ENCODE measurements at places on chromosomes 7 and 10.
A peak's percentile ranks its signal among the peaks of the same experiment; 100 is the strongest.

- DNase-seq = no peak
These were observed 427 bp downstream of the PYROXD2 start for GRCh38 chr10:98414578-98414931.

- peak; percentile 3 for DNase-seq
These were observed 35.0 kb upstream of the CPXM2 start for GRCh38 chr10:123926401-123927264.

- DNase-seq = no peak
These were observed 99.9 kb downstream of the MPP7 start for GRCh38 chr10:28202941-28203352.

DNA sequence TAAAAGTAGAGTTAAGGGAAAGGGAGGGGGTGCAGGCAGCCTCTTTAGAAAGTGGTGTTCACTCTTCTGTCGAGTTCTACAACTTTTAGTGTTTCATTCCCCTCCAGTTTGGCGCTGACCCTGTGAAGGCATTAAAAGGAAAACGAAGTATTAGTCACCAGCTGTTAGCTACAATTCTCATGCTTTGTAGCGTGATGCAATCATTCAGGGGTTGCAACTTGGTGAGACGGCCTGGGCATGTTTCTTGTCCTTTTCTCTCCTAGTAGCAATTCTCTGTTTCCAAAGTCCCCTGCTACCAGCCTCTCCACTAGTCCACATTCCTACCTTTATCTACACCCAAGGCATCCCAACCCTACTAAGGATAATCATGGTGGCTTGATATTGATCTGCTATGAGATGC is 33.7 kb upstream of the DGKI start:
- DNase-seq = no peak

GRCh38 chr7:92609921-92610518 is 19.8 kb upstream of the FAM133B start:
- no peak for DNase-seq

- no peak for DNase-seq
These were observed 92.6 kb downstream of the PTEN start for GRCh38 chr10:87956055-87956454.

DNA sequence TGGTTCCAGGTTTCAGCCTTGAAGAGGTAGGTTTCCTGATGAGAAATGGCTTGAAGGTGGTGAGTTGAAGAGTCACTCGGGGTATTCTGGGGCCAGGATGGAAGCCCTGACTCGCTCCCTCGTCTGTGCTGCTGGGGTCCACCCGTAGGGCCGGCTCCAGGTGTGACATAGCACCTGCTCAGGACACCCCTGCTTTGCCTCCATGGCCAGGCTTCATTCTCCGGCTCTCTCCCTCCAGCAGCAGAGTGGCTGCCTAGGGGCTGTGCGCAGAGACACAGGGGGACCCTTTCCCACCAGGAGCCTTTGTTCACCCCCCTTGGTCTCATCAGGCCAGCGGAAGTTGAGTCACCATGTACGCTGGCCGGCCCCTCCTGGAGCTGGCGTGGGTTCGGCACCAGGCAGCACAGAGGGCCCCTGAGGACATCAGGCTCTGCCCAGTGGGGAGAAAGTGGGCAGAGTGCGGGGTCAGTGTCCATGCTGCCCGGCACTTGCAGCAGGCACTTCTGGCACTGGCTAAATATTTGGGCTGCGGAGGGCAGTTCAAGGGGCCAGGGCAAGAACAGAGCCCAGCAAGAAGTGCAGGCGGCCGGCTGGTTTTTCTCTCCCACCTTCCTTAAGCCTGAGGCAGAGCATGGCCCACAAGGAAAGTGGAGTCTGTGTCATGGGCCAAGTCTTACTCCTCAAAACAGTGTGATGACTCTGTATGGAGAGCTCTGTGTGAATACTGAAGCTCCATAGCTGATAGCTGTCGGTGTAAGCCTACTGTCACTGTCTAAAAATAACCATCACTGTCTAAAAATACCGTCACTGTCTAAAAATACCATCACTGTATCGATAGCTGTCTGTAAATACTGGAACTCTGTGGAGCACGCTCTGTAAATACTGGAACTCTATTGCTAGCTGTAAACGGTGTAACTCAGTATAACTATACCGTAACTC is 3.7 kb upstream of the PRKAR1B start:
- DNase-seq = no peak

GRCh38 chr7:30927040-30927439 is 15.4 kb downstream of the AQP1 start:
- no peak for DNase-seq

DNA sequence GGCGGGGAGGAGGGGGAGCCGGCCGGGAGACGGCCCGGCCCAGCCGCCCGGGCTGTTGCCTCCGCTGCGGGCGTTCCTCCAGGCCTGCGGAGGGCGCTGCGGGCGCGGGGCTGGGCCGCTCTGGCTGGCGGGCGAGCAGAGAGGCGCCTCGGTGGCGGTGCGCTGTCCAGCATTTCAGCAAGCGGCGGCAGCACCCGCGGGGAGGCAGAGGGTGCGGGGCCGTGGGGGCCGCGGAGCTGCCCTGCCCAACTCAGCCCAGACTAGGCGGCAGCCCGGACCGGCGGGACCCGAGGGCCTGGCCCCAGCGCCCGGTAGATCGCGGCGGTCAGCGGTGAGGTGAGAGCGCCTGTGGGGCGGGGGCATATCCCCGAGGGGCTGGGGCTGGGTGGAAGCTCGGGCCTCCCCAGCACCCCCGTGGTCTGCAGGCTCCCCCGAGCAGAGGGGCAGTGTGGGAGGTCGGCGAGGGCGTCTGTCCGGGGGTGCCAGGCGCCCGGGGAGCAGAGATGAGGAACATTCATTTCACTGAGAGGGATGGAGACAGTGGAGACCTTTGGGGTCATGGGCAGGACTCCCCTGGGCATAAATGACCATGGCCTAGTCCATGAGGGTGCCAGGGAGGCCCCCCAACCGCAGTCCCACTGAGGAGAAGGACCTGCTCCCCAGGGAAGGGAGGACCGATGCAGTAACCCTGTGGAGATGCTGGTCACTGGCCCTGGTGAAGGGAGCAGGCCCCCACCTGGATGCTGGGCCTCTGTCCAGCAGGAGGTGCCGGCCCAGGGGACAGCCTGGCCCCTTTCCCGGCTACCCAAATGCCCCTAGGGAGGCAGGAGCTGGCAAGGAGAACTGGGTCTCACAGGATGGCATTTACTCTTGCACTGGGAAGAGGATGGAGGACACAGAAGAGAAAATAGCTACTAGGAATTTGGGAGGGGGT is at the start of gene SRRM3:
Gene SRRM3 (plus strand): TSS at position 165 of the 934 bp plus-strand sequence. CDS start 33,171 bp downstream, outside the sequence.
- DNase-seq = peak; percentile 89

- no peak for DNase-seq
These were observed 72.1 kb upstream of the CDK1 start for GRCh38 chr10:60706146-60706545.

GRCh38 chr7:104852386-104852785 is 161.6 kb upstream of the KMT2E start:
- DNase-seq = no peak

GRCh38 chr7:68434857-68435256 is 1163.4 kb upstream of the AUTS2 start:
- DNase-seq = no peak
